ENCODE measurements at places on chromosomes 16 and 17.
A peak's percentile ranks its signal among the peaks of the same experiment; 100 is the strongest.

- peak; percentile 58 for DNase-seq
Measured at GRCh38 chr17:72592242-72592966, 471.6 kb downstream of the SOX9 start.

GRCh38 chr17:8256691-8257090, 7.6 kb downstream of the PFAS start:
- no peak for DNase-seq

GRCh38 chr16:55571191-55571897, 4.9 kb downstream of the CAPNS2 start:
- no peak for DNase-seq

- no peak for DNase-seq
Measured at GRCh38 chr16:11412175-11412904, 67.1 kb downstream of the RMI2 start.

DNA sequence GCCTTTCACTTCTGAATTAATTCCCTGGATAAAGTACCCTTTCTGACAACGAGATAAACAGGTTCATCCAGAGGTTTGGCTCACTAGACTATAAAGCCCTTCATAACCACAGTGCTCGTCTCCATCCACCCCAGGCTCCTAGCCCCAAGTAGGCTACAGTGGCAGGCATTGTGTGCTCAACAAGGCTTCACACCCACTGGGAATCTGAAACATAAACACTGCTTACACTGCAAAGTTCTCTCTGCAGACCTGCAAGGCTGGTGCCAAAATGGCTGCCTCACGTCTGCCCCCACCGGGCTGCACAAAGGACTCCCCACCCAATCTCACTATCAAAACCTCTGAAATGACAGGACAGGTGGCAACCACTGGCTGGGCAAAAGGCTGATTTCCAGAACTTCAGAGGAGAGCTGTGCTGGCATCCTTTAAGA, 5.1 kb upstream of the HLF start:
- no peak for DNase-seq

GRCh38 chr17:78300962-78301820, 58.7 kb downstream of the SOCS3 start:
- DNase-seq = no peak

GRCh38 chr16:3249020-3249419, 7.4 kb downstream of the MEFV start:
- no peak for DNase-seq

GRCh38 chr16:6690741-6691140, 641.9 kb upstream of the RBFOX1 start:
- DNase-seq = no peak

GRCh38 chr17:39164675-39165143, 1.3 kb downstream of the ARL5C start:
- DNase-seq = peak; percentile 95

DNA sequence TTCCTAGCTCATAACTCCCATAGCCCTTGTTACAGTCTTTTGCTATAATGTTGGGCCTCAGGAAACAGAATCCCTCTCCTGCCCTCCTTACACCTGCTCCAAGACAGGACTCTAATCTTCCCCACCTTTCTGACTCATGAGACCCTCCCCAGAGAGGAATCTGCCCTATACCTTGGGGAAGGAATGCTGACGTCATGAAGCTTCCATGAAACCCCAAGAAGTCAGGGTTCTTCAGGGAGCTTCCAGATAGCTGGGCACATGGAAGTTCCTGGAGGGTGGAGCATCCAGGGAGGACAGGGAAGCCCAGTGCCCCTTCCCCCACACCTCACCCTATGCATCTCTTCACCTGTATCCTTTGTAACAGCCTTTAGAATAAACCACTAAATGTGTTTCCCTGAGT, 285.7 kb downstream of the SOX9 start:
- DNase-seq = no peak

DNA sequence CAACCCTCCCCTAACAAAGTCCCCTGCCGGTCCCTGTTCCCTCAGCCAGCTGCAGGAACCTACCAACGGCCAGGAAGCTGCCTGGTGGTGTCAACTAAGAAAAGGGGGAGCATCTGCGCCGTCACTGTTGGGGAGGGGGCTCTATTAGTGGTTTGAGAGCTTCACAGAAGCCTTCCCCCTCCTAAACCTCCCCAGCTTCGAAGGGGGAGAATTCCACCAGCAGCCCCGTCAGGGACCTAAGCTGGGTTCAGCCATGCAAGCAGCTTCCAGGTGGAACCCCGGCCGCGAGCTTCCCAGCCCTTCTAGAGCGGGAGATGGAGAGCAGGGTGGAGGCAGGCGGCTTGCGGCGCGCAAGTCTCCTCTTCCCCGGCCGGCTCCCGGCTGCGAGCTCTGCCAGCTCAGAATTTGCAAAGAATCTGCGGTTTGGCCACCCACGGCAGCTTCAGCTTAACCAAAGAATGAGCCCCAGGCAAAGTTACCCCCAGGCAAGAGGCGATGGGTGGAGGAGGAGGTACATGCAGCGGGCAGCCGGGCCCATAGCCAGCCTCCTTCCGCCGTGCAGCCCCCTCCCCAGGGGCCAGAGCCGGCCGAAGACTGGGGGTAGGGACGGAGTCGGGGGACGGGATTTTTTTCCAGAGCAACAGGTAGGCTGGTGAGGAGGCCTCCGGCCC, 33.7 kb downstream of the DDX19A start:
- peak; percentile 59 for DNase-seq

GRCh38 chr17:51154176-51154575, 817 bp downstream of the NME1 start:
- DNase-seq = no peak

GRCh38 chr17:13031718-13032350, 14.0 kb upstream of the ELAC2 start:
- no peak for DNase-seq

DNA sequence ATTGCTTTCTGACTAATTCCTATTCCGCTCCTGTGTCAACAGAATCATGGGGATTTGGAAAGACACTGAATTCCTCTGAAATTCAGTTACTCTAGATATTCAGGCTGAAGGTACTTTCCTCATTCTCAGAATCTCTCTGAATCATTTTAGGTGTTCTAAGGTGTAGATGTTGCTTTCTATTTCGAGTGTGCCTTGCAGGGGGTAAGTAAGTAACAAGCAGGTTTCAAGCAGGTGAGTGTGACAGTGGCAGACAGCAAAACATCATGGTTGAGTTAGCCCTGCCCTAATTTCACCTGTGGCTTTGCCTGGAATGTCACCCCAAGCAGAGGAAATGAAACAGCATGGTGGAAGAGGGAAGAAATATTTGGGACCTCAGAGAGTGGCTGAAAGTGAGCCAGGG, 75.1 kb downstream of the SHISA9 start:
- DNase-seq = no peak

DNA sequence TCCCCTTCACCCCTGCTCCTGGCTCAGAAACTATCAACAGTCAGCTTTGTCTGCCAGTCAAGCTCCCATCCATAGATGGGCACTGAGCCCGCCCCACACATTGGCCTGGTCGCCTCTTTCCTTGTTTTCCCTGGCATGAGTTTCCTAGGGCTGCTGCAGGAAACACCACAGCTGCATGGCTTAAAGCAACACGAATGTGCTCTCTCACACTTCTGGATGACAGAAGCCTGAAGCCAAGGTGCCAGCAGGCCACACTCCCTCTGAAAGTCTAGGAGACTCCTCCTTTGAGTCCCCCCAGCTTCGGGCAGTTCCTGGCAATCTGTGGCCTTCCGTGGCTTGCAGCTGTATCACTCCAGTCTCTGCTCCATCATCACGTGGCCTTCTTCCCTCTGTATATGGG, 69.9 kb downstream of the TBC1D16 start:
- no peak for DNase-seq

GRCh38 chr17:78142119-78142861, 3.9 kb upstream of the C17orf99 start:
- no peak for DNase-seq

DNA sequence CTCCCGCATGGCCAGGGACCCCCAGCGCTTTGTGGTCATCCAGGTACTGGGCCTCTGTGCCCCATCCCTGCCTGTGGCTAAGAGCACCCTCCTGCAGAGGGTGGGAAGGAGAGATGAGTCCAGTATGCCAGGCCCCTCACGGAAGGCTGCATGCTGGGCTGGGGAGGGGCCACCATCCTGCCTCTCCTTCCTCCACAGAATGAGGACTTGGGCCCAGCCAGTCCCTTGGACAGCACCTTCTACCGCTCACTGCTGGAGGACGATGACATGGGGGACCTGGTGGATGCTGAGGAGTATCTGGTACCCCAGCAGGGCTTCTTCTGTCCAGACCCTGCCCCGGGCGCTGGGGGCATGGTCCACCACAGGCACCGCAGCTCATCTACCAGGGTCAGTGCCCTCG, 3.7 kb downstream of the MIEN1 start:
- DNase-seq = no peak

GRCh38 chr17:63946440-63947363, 14.6 kb upstream of the CD79B start:
- no peak for DNase-seq

GRCh38 chr17:30519166-30519565, 42.0 kb downstream of the GOSR1 start:
- DNase-seq = no peak

- no peak for DNase-seq
Measured at GRCh38 chr16:29112755-29113347, 128.0 kb downstream of the LAT start.

GRCh38 chr17:15298176-15298575, 33.0 kb upstream of the PMP22 start:
- DNase-seq = no peak

- DNase-seq = no peak
Measured at GRCh38 chr16:85519540-85520231, 93.4 kb upstream of the GSE1 start.

GRCh38 chr16:89956505-89957215, 8.1 kb downstream of the DEF8 start:
- peak; percentile 30 for DNase-seq

DNA sequence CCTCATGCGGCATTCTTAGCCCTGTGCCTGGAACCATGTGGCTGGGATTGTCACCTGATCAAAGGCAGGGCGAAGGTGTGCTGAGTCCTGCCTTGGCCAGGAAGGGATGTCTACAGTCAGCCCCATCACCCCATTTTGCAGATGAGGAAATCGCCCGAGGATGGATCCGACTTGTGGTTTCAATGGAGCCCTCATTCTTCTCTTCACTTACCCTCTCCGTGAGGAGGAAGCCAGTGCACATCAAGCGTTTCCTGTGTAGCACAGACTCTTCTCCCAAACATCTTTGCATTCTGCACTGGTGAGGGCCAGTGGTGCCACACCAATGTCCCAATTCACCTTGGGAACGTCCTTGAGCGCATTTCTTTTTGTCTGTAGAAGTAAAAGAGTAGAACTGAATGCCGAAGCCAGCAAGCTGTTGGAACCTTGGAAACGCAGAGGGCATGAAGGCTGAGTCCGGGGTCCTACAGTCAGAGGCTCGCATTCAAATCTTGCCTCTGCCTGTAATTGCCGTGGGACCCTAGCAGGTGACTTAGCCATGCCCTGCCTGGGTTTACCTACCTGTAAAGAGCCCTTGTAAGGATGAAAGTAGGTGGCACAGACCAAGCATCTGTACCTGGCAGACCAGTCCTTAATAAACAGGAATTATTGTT, 85.4 kb downstream of the IRF8 start:
- no peak for DNase-seq

DNA sequence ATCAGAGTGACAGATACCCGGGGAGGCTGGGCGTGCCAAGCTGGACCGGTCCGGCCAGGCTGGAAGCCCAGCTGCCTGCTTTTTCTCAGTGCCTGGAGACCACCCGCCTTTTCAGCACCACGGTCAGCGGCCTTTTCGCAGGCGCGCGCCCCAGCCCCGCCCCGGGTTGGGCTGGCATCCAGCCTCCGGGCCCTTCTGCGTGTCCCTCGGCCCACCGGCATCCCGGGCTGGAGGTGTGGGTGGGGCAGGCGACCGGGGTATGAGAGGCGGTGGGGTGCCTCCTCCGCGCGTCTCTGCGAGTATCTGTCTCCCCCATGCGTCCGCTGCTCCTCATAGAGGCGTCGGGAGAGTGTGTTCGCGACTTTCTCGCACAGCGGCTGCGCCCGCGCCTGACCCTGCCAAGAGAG, 102.5 kb downstream of the MRM1 start:
- DNase-seq = no peak

- DNase-seq = no peak
Measured at GRCh38 chr16:55367301-55367811, 43.4 kb downstream of the IRX6 start.

DNA sequence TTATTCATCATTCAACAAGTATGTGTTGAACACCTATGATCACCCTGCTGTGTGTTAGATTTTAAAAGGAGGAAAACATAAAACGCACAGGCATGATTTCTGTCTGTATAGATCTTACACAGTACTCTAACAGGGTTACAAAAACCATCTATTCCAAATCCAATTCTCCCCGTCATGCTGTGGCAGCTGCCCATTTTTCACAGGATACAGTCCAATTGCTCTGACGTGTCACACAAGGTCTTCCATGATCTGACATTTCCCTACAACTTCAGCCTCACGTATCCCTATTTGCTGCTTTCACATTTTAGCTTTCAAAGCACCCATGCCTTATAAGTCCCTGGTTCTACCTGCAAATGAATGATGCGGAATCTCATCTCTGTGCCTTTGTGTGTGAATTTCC, 67.0 kb upstream of the CNTNAP4 start:
- DNase-seq = no peak

GRCh38 chr16:88378836-88379693, 3.7 kb upstream of the ZNF469 start:
- no peak for DNase-seq

DNA sequence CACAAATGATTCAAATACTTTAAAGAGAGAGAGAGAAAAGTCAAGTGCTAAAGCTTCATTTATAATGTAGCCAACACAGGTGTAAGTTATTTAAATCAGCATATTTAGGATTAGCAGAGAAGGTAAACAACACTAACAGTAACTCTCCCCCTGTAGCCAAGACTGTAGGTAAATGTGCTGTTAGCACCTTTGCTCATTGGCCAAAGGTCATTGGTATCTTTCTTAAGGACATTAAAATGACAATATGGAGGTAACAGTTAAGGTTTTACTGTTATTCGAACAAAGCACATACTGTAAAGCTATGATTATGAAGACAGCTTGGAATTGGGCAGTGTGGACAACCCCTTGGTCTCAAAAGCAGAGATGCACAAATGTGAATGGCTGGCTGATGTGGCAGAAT, 28.7 kb downstream of the LITAFD start:
- DNase-seq = no peak

DNA sequence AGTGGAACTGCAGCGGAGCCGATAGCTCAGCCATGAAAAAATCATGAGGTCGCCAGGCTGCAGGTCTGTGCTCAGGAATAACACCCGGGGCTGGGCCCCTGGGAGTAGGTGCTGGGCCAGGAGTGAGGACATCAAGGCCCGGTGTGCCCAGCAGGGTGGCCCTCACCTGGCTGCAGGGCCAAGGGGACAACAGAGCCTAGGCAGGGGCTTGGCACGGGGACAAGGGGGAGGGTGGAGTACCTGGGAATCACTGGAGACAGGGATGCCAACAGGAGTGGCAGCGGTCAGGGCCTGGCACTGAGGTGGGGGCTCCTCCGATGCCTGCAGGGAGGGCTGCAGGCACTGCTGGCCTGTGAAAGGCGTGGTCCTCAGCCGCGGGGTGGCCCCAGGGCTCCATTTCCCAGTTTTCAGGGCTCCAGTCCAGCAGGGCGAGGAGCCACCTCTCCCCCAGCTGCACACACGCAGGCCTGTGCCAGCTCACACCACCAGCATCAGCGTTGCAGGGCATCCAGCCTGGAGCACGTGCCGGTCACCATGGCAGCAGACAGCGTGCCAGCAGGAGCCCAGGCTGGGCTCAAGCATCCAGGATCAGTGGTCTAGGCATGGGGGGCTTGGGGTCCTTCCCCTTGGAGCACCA, 4.7 kb upstream of the FSCN2 start:
- peak; percentile 89 for DNase-seq

GRCh38 chr17:65797809-65798208, 236.4 kb upstream of the AXIN2 start:
- no peak for DNase-seq

All from posterior cingulate gyrus (tissue), 11 donors.